ENCODE measurements at places on chromosomes 3 and 15.

- DNase-seq = no peak
Measured at GRCh38 chr15:48766196-48766595, 44.7 kb downstream of the CEP152 start.

DNA sequence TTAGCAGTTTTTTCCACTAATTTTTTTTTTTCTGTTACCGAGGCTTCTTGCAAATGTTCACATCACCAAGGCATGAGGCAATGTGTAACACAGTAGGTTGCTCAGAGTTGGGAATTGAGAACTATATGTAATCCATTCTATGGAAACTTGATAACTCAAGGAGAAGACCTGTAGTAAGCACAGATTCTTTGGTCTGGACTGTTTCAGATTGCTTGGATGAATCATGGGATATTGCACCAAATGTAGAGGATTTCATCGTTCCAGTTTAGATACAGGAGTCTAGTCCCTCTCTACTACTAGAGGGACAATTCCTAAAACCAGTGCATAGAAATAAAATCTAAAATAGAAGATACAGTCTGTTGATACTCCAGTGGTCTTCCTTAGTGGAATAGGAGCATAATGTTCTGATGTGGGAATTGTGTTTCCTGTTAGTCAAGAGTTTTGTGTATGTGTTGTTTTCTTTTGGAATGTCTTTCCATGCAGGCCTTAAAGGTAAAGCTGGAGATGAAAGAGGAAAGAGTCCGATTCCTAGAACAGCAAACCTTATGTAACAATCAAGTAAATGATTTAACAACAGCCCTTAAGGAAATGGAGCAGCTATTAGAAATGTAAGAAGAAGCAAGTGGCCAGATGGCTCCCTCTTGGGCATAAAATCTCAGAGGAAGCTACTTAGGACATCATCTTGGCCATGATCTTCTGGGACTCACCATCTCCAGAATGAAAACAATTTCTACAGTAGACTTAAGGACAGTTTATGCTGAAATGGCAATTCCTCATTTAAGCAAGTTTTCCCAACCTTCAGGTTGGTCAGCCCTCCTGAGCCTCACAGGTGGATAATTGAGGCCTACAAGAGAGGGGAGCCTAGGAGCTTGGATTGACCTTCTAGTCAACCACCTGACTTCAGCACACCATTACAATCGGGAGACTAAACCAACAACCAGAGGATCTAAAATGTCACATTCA lies 10.7 kb downstream of the KNSTRN start:
- DNase-seq = no peak

DNA sequence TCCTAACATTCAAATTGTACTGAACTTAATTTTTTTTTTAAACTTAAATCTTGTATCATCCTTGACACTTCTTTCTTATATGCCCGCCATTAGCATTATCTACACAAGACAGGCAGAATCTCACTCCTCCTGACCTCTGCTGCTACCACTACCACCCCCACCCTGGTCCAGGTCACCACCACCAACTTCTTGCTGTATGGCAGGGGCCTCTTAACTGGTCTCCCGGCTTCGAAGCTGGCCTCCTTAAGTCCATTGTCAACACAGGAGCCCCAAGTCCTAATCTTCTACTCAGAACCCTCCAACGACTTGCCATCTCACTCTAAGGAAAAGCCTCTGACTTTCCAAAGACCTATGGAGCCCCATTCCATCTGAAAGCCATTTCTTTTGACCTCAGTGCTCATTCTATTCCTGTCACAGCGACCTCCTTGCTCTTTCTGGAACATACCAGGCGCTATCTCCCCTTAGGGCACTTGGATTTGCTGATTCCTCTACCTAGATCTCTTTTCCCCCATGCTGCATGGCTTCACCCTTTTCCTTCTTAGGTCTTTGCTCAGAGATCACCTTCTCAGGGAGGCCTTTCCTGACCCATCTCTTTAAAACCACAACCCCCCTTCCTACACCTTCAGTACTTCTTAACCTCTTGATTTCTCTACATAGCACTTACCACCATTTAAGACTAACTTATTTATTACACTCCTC lies 2.6 kb downstream of the PRC1 start:
- no peak for DNase-seq

GRCh38 chr15:70912187-70912586 lies 19.6 kb downstream of the LRRC49 start:
- DNase-seq = no peak
